ENCODE measurements at places on chromosomes 11 and 22. TPM values are rescaled to one million over a fixed set of nuclear protein-coding genes. Genes with fewer than 3 reads are reported as not detected.

The KRTAP5-11 gene
- not detected for total RNA-seq

The CXCR5 gene
- 0.06 TPM for total RNA-seq

The TBX1 gene
- total RNA-seq, result 3.9 TPM

The HTR3A gene
- 0.18 TPM for total RNA-seq

The DEUP1 gene
- 0.29 TPM for total RNA-seq

The CWF19L2 gene
- total RNA-seq, result 19.9 TPM

The PLA2G6 gene
- 45.4 TPM for total RNA-seq

The PLET1 gene
- not detected for total RNA-seq

The RAG2 gene
- 0.58 TPM for total RNA-seq

The SCUBE1 gene
- total RNA-seq, result 10.7 TPM

The APOA1 gene
- 29.8 TPM for total RNA-seq

The TRIM64 gene
- total RNA-seq, result not detected

The SLC22A6 gene
- total RNA-seq, result 9.7 TPM

The DNAJB7 gene
- total RNA-seq, result not detected

The TCN2 gene
- total RNA-seq, result 39.7 TPM

The FCHSD2 gene
- total RNA-seq, result 30.9 TPM

The SMC1B gene
- total RNA-seq, result not detected

The SLC17A6 gene
- total RNA-seq, result not detected

The OR2D2 gene
- 0.70 TPM for total RNA-seq

The OR10A2 gene
- total RNA-seq, result not detected

The CARD10 gene
- 18.7 TPM for total RNA-seq

The RIN1 gene
- total RNA-seq, result 3.8 TPM

The ALDH3B2 gene
- total RNA-seq, result 2.1 TPM

The TRIM51 gene
- not detected for total RNA-seq

The ADAMTS8 gene
- 2.5 TPM for total RNA-seq

The MYRF gene
- 12.7 TPM for total RNA-seq

The APLNR gene
- total RNA-seq, result 92.8 TPM

The KRTAP5-1 gene
- total RNA-seq, result not detected

The PRR33 gene
- 1.3 TPM for total RNA-seq

The OR2AT4 gene
- total RNA-seq, result not detected

The SPDYC gene
- not detected for total RNA-seq

The SAA1 gene
- total RNA-seq, result not detected

The CFAP68 gene
- total RNA-seq, result 24.3 TPM

The CRYBB2 gene
- not detected for total RNA-seq

The OR6A2 gene
- 0.41 TPM for total RNA-seq

The TMEM191C gene
- total RNA-seq, result 1.5 TPM

Measured in metanephros (tissue), 2 donors.